T-helper 9 cell (primary cell): ENCODE measurements at places on chromosomes 7 and 10.

DNA sequence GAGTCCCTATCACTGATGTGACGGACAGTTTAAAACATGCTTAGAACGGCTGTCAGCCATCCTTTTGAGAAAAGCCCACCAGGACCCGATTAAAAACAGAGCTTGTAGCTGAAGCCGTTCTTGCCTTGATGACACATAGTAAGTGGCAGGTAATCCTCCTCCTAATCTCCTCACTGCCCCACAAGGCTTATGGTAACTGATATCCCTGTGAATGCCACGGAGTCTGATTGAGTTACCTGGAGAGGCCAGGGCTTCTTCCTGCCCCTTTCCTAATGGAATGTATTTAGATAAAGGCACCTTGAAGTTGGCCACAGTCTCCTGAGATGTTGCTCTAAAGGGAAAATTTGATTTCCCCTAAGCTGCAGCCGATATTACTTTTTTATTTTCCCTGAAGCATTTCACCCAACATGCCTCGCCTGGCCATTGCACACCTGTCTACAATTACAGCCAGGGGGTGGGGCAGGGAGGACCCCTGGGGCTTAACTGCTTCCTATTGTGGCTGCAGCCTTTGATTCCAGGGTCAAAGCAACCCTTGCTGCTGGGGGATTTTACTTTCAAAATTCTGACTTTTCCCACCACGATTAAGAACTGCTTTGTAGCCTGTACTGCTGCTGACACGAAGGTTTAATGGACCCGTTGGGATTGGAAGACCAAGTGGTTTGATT lies 169.0 kb upstream of the GPR26 start:
- DNase-seq: no peak

- no peak for DNase-seq
Observed at GRCh38 chr10:126598009-126598408, 72.5 kb downstream of the C10orf90 start.

- DNase-seq: no peak
Observed at GRCh38 chr10:19847321-19847720, 31.1 kb downstream of the PLXDC2 start.

DNA sequence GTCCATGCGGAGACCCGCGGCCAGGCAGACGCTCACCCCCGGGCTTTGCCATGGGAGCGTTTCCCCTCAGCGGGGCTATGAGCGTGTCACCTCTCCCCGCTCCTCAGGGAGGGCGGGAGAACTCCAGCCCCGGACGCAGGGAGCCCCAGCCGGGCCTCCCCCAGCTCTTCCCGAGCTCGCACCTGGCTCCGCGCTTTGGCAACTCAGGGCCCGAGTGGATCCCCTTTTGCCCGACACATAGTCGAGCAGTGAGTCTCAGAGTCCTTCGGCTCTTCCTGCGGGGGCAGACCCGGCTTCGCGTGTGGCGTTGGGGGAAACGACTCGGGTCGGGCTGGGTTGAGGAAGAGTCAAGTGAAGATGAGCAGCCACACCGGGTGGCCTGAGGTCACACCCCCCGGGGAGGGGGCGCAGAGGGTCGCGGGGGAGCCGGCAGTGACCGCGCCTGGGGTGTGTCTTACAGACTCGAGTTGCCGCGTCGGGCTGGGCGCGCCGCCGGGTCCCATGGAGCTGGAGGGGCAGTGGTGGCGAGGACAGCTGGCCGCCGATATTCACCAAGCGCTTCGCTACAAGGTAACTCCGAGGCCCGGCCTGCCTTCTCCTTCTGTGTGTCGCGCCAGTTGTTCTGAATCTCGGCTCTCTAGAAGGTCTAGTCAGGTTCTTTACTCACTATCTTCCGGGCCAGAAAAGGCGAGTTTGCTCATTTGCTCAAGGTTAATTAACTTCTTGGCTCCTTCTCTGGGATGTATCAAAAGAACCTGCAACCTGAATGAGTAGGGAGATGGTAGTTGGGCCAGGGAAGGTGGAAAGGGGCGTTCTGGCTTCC lies 721 bp downstream of the CCNJ start:
- DNase-seq: peak; percentile 27

DNA sequence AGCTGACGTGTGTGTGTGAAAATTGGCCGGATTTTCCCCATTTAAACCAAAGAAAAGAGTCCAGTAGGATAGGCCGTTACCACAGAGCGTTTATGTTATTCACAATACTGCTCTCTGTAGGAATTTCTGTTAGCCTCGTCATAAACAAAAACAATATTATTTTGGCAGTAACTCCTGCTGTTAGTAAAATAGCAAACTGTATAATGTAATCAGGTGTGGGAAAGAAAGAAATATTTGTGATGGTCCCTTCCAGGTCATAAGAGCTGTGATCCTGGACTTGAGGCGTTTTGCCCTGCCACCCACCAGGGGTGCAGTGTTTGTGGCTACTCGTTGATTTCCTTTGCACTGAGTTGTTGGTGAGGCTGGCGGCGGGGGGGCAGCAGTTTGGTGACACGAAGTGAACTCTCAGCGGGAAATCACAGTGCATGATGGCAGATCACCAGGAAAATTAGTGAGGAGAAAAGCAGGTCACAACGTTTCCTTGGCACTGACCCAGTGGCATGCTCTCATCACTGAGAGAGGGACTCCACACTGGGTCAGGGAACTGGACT lies 2.8 kb downstream of the EEPD1 start:
- no peak for DNase-seq

DNA sequence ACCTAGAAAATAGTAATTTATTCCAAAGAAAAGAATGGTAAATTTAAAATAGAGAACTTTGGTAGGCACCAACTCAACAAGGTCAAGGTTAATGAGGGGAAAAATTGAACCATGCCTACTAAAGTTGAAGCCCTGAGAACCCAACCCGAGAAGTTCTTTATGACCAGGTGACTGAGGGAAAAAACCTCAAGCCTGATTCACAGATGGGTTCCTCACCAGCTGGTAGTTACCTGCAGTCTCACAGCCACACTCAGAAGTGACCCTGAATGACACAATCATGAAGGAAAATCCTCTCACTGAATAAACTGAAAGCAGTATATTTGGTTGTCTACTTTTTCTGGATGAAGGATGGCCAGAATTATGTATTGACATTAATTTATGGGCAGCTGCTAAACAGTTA lies 7.0 kb downstream of the C10orf67 start:
- DNase-seq: no peak

DNA sequence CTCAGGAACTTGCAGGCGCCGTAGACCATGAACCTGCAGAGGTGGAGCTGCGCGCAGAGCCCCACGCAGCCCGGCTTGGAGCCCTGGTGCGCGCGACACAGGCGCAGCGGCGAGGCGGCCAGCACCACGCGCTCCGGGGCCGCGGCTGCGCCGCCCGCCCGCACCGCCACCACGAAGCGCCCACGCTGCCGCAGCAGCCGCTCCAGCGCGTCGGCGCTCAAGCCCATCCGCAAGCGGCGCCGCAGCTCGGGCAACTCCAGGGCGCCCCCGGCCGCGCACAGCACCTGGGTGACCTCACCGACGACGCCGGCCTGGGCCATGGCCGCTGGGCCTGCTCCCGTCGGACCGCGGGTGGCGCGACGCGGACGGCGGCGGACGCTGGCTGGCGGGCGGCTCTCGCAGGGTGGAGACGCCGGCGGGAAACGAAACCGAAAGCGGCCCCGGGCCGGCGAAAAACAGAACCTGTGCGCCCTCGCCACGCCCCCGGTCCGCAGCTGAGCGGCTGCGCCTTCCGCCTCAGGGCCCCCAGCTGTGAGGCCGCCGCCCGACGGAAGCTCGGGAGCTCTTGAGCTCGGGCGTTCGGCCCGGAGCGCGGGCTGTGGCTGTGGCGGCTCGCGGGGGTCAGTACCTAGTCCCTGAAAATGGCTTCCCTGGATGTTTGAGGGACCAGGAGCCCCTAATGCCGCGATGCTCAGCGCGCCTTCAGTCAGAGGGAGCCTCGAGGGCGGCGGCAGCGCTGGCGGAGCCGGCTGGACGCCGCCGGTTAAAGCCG lies at the start of gene PARP12:
Gene PARP12, minus strand, starts transcription at position 424 of the 772 bp plus-strand sequence. Its CDS starts 104 bp downstream, at position 320.
- DNase-seq: peak; percentile 82

- DNase-seq: no peak
Observed at GRCh38 chr7:80132594-80132993, 2.0 kb upstream of the GNAI1 start.

GRCh38 chr10:11082526-11082925 lies 64.9 kb downstream of the CELF2 start:
- no peak for DNase-seq

DNA sequence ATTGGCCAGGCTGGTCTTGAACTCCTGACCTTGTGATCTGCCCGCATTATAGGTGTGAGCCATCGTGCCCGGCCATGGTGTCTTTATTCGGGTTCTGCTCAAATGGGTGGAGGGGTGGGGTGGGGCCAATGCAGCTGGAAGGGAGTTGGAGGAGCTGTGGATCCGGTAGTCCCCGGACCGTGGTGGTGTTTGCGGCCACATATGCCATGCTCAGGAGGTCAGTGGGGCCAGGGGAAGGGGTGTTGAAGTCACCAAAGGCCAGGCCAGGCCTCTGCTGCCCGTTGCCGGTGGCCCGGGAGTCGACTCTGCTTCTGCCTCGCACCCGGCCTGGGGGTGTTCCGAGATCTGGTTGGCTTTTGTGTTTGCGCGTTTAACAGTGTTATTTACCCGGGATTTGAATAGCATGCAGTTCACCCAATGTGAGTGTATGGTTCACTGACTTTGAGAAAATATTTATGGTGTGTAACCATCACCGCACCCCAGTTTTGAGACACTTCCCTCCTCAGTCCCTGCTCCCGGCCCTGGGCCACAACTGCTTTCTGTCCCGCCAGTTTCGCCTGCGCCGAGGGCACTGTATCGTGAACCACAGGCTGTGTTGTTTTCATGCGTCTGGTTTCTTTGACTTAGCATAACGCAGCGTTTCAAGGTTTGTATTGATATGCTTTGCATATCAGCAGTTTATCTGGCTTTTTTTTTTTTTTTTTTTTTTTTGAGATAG lies 10.7 kb downstream of the INPP5A start:
- DNase-seq: no peak

- no peak for DNase-seq
Observed at GRCh38 chr7:13327669-13328068, 640.2 kb downstream of the ARL4A start.

DNA sequence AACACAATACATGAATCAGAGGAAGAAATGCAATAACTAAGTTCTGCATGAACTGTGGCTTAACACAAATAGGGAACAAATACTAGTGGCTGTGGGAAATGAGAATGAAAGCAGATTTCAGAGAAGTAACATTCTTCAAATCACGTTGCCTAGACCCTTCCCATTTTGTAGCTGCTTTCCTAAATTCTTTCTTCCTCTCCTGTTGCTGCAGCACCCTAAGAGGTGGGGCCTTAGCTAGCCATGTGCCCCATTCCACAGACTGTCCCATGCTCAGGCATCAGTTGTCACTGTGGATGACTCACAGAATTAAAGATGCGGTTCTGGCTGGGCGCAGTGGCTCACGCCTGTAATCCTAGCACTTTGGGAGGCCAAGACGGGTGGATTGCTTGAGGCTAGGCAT lies 704.7 kb upstream of the C7orf33 start:
- no peak for DNase-seq

DNA sequence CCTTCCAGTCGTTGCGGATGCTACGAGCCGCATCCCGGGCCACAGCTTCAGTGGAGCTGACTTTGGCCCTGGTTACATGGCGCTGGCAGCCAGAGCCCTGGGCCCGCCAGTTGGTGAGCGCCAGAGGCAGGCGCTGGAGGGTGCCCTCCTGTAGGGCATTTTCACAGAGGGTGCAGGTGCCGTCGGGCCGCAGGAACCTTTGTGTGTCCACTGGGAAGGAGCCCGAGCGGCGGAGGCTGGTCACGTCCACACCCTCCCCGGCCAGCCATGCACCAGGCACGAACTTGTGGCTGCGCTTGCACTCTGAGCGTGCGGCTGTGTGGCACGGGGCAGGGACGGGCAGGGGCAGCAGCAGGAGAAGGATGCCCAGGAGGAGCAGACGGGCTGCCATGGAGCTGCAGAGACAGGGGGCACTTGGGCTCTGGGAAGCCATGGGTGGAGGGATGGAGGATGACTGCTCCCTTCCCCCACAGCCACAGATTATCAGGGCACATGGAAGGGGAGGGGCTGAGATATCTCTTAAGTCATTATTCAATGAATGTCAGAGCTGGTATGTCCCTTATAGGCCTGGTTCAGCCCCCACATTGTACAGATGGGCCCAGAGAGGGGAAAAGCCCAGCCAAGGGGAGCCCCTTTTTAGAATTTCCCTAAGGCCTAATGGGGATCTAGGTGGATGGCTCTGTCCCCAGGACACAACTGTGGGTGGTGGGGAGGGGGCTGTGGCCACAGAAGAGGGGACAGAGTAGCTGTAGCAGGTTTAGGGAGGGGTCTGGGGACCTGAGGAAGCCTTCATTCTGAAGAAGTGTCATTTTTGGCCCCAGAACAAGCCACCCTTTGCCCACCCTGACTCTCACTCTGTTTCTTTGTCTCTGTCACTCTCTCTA lies 1.8 kb downstream of the PRF1 start:
- DNase-seq: no peak

DNA sequence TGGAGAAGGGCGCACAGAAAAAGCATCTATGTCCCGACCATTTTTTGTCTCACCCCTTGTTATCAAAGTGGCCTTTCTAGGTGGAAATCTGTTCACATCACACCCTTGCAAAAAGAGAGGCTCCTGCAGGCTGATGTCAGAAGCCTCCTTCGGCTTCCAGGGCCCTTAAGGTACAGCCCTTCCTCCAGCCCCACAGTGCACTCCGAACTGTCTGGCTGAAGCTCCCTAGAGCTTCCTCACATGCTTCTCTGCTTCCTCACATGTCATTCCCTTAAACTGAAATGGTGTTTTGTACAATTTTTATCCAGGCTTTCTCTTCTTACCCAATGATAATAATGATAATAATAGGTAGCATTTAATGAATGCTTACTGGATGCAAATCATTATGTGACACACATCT lies 210.3 kb downstream of the INHBA start:
- no peak for DNase-seq

DNA sequence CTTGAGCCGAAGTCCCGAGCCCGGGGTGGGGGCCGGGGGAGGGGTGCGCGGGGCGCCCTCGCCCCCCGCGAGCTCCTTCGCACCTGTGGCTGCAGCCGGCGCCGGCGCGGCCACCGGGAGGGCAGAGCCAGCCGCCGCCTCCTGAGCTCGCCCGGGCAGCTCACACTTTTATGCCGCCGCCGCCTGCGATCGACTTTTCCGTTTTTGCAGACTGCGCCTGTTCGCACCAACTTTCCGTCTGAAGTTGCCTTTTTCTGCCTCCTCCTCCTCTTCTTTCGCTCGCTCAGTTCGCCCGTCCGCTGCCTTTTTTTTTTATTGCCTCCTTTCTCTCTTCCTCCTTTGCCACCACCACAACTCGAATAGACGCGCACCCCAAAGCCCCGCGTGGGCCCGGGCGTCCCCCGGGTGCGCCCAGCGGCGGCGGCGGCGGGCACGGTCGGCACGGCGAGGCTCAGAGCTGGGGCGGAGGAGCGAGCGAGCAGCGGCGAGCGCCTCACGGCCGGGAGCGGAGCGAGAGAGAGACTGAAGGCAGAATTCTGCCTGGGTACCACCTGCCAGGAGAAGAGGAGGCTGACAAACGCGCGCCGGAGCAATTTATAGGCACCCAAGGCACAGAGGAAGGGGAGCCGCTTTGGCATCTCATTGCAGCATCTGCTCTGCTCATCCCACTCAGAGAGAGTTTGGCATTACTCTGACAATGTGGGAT lies at the start of gene C1QL3:
Gene C1QL3, minus strand, starts transcription at position 569 of the 706 bp plus-strand sequence. CDS start 814 bp downstream, outside the sequence.
- DNase-seq: no peak

- DNase-seq: peak; percentile 52
Observed at GRCh38 chr10:6347391-6347951, 144.7 kb downstream of the PFKFB3 start.
